Lung microvascular endothelial cell (primary cell): ENCODE measurements at places on chromosomes 4 and X. TPM values are rescaled to one million over a fixed set of nuclear protein-coding genes. Genes with fewer than 3 reads are reported as not detected.

Gene TRIM75
- not detected in 2 replicates for total RNA-seq

Gene CCNB3
- total RNA-seq: 0.22 and 0.40 TPM in 2 replicates

Gene F11
- not detected in 2 replicates for total RNA-seq

Gene ITM2A
- 25.4 and 96.1 TPM in 2 replicates for total RNA-seq

Gene SLC26A1
- total RNA-seq: under 0.01 and 0.20 TPM in 2 replicates
